ENCODE measurements at places on chromosomes 11 and 22. TPM values are rescaled to one million over a fixed set of nuclear protein-coding genes. Genes with fewer than 3 reads are reported as not detected.

Gene MIOX
- 1.2 TPM for total RNA-seq

Gene OR5M3
- total RNA-seq = not detected

Gene YAP1
- total RNA-seq = 91.0 TPM

Gene GRAP2
- not detected for total RNA-seq

Gene LINC01488
- total RNA-seq = 0.14 TPM

Gene PARVA
- 9.1 TPM for total RNA-seq

All from HepG2 (cell line).